ENCODE measurements at places on chromosomes 16 and 17. TPM values are rescaled to one million over a fixed set of nuclear protein-coding genes. Genes with fewer than 3 reads are reported as not detected.

GRCh38 chr17:66509926-66510325, 207.5 kb downstream of the PRKCA start:
- H3K4me1 ChIP-seq: no peaks in the 10 kb centered on the region
- no peak overlapping the region for H3K27ac ChIP-seq
- H3K4me3 ChIP-seq: no peak overlapping the region
- no peaks in the 10 kb centered on the region for H3K36me3 ChIP-seq

DNA sequence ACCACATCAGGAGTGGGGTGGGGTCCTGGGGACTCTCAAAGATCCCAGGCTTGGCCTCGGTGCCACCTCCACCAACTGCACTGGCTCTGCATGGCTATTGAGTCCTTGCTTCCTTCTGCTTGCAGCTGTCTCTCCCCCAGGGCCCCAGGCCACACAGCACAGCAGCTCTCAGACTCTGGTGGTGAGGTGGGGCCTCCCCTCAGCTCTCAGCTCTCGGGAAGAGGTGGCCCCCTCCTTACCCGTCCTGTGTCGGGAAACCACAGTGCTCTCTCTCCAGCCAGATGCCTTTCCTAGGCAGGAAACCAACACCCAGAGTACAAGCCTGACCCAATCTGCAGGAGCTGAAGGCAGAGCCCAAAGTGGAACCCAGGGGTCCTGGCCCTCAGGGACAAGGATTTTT, 18.5 kb downstream of the SRCIN1 start:
- no peak overlapping the region for H3K4me3 ChIP-seq
- no peaks in the 10 kb centered on the region for H3K36me3 ChIP-seq
- H3K27me3 ChIP-seq: no peaks in the 10 kb centered on the region
- no peak for DNase-seq
- no peak overlapping the region for H3K27ac ChIP-seq

Gene ZP2
- not detected for total RNA-seq

Gene LPO
- not detected for total RNA-seq

Gene PLCG2
- total RNA-seq: 5.0 TPM

GRCh38 chr16:89315791-89316581, 98.5 kb downstream of the ZNF778 start:
- no peak overlapping the region for H3K4me3 ChIP-seq
- H3K27me3 ChIP-seq: no peaks in the 10 kb centered on the region
- H3K27ac ChIP-seq: no peak overlapping the region
- H3K36me3 ChIP-seq: no peaks in the 10 kb centered on the region
- DNase-seq: no peak
- peaks cover 8% of the 10 kb centered on the region for H3K4me1 ChIP-seq

Gene TBC1D16
- total RNA-seq: 34.8 TPM

- H3K4me1 ChIP-seq: no peaks in the 10 kb centered on the region
- no peaks in the 10 kb centered on the region for H3K36me3 ChIP-seq
- no peaks in the 10 kb centered on the region for H3K27me3 ChIP-seq
- no peak overlapping the region for H3K27ac ChIP-seq
- no peak for DNase-seq
Measured at GRCh38 chr17:31672161-31672819, 186.8 kb downstream of the COPRS start.

DNA sequence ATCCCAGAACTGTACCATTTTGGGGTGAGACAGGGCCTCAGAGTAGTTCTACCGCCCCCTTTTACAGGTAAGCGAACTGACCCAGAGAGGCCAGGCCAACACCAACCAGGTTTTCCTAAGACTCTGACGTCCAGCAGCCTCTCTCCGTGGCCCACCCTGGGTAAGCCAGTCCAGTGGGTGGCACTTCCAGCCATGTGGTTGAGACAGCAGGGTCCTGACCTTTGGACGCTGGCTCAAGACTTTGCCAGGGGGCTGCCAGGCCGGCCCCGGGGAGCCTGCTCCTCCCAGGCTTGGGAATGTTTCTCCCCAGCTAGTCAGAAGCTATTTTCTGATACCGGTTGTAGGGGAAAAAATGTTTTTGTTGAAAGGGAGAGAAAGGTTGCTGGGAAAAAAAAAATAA, 16.9 kb downstream of the GPRC5C start:
- H3K4me1 ChIP-seq: peaks cover 18% of the 10 kb centered on the region
- DNase-seq: no peak
- no peak overlapping the region for H3K27ac ChIP-seq
- H3K27me3 ChIP-seq: peaks cover 26% of the 10 kb centered on the region
- H3K36me3 ChIP-seq: no peaks in the 10 kb centered on the region

- no peak overlapping the region for H3K4me3 ChIP-seq
- no peak overlapping the region for H3K27ac ChIP-seq
- H3K4me1 ChIP-seq: no peaks in the 10 kb centered on the region
- H3K36me3 ChIP-seq: no peaks in the 10 kb centered on the region
Measured at GRCh38 chr16:84751241-84751640, 51.4 kb downstream of the USP10 start.

DNA sequence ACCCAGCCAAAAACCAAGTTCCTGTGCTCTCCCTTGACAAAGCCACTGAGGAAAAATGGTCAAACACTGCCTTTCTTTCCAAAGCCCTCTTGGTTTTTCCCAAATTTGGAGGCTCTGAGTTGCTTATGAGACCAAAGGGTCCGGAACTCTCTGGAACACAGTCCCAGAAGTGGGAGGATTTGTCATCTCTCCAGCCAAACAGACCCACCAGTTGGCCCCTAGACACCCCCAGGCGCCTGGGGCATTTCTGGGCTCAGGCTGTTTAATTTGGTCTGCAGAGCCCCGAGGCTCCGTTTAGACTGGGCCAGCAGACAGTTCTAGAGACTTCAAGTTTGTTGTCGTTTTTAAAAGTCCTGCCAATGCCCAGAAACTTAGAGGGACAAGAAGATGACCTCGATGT, 239.1 kb downstream of the SEC14L1 start:
- no peak for DNase-seq
- H3K36me3 ChIP-seq: no peaks in the 10 kb centered on the region
- H3K4me3 ChIP-seq: no peak overlapping the region
- no peaks in the 10 kb centered on the region for H3K27me3 ChIP-seq
- H3K4me1 ChIP-seq: peaks cover 62% of the 10 kb centered on the region
- H3K27ac ChIP-seq: no peak overlapping the region

Gene CACNA1H
- 9.5 TPM for total RNA-seq

Gene GGNBP2
- 44.4 TPM for total RNA-seq

DNA sequence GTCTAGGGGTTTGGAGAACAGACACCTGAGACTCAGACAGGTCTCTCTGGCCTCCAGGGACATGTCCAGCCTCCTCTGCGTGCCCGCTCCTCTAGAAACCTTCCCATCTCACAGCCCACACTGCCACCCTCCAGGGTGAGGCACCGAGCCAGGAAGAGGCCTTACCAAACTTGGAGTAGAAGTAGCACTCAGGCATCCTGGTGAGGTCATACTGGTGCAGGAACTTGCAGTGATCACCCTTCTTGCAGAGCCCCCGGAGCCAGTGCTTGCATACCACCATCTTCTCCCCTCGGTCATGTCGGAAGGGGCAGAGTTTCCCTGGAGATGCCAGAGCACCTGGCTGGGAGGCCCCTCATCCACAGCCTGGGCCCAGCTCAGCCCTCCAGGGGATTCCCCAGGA, 4.2 kb downstream of the CPSF4L start:
- no peak overlapping the region for H3K4me3 ChIP-seq
- DNase-seq: no peak
- no peaks in the 10 kb centered on the region for H3K36me3 ChIP-seq
- peaks cover 9% of the 10 kb centered on the region for H3K27me3 ChIP-seq
- no peak overlapping the region for H3K27ac ChIP-seq

- H3K27me3 ChIP-seq: no peaks in the 10 kb centered on the region
- no peak for DNase-seq
- no peak overlapping the region for H3K27ac ChIP-seq
- H3K4me1 ChIP-seq: no peaks in the 10 kb centered on the region
Measured at GRCh38 chr17:55116440-55116914, 147.9 kb downstream of the STXBP4 start.

Gene WNT9B
- not detected for total RNA-seq

GRCh38 chr16:30992931-30993816, 8.2 kb downstream of the HSD3B7 start:
- DNase-seq: no peak
- no peaks in the 10 kb centered on the region for H3K36me3 ChIP-seq
- H3K27me3 ChIP-seq: peaks cover 26% of the 10 kb centered on the region
- H3K4me1 ChIP-seq: peaks cover 8% of the 10 kb centered on the region
- H3K27ac ChIP-seq: no peak overlapping the region

- no peak for DNase-seq
- no peaks in the 10 kb centered on the region for H3K27me3 ChIP-seq
- H3K36me3 ChIP-seq: no peaks in the 10 kb centered on the region
Measured at GRCh38 chr17:40699853-40700252, 3.7 kb downstream of the KRT24 start.

All from neural progenitor cell (in vitro differentiated cells).